ENCODE measurements at places on chromosomes 12 and 14. TPM values are rescaled to one million over a fixed set of nuclear protein-coding genes. Genes with fewer than 3 reads are reported as not detected.

The PRB2 gene
- total RNA-seq: not detected

GRCh38 chr14:53412819-53413675 is 259.9 kb upstream of the DDHD1 start:
- peak; percentile 45 for DNase-seq

- DNase-seq: no peak
Observed at GRCh38 chr12:82867762-82868500, 181.2 kb downstream of the TMTC2 start.

DNA sequence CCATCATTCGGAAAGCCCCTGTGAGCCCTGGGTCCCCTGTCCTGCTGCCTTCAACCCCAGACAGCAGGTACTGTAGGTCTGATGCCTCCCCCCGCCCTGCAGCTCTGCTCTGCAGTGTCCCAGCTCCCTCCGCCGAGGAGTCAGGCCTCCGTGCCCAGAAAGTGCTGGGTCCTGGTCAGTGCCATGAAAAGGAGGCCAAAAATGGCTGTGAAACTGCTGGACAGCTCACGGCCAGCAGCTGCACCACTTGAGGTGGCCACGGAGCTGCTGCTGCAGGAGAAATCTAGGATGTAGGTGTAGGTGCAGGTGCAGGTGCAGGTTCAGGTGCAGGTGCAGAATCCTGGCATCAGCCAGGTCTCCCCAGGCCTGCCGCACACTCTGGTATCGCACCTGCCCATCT is 196.1 kb downstream of the SLC15A4 start:
- no peak for DNase-seq

DNA sequence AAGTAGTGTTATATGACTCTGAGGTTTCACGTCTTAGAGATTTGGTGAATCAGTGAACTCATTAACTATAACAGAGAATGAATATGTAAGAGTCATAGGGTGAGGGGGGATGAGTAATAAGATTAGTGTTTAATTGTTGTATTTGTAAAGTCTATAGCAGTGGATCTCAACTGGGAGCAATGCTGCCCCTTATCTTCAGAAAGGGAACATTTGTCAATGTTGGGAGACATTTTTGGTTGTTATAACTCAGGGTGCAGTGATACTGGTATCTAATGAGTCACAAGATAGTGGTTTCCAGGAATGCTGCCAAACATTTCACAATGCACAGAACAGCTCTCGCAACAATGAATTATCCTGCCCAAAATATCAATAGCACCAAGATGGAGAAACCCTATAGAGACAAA is 1193.7 kb downstream of the GALC start:
- DNase-seq: peak; percentile 78

DNA sequence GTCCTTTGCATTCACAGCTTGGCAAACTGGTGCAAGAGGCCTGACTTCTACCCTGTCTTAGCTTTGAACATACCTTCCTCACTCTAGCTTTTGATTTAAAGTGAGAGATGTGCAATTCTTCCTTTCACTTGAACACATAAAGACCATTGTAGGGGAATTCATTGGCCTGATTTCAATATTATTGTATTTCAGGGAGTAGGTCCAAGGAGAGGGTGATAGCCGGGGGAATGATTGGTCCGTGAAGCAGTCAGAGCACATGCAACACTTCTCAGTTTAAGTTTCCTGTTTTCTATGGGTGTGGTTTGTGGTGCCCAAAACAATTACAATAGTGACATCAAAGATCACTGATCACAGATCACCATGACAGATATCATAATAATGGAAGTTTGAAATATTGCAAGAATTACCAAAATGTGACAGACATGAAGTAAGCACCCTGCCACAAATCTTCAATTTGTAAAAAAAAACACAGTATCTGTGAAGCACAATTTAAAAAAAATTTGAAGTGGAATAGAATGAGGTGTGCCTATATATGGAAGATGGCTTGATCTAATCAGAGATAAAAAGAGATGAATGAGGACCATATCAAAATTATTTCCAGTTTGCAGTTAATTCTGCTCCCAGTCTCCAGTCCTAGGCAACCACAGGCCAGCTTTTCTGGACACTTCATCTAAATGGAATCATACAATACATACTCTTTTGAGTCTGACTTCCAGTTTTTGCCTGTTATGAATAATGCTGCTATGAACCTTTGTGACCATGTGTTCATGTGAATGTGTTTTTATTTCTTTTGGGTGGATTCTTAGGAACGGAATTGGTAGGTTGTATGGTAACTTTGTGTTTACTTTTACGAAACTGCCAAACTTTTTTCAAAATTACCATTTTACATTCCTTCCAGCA is 23.2 kb downstream of the BORCS5 start:
- no peak for DNase-seq

The GNG2 gene
- total RNA-seq: 6.8 TPM

- no peak for DNase-seq
Observed at GRCh38 chr14:71482671-71483070, 449.6 kb upstream of the RGS6 start.

DNA sequence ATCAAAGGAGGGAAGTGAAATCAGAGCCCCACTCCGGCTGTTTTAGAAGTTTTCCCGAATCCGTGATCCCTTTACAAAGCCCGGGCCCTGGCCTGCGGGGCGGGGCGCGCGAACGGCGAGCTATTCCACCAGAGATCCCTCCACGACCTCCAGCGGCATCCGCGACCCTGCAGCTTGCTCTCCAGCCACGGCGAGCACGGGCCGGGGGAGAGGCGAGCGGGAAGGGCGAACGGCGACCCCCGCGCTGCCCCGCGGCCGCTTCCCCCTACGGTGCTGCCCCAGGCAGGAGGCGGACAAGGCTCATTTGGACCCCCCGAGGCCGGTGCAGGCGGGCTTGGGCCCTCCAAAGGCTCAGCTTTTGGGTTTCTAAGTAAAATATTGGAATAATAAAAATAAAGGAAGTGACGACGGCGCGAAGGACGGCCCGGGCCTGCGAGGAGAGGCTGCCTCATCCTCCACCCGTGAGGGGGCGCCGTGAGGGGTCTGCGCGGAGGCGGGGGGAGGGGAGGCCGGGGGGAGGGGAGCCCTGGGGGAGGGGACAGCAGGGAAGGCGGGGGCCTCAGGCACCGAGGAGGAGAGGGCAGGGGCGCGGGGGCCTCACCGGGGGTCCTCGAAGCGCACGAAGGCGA is 613 bp downstream of the SRSF9 start:
- no peak for DNase-seq

DNA sequence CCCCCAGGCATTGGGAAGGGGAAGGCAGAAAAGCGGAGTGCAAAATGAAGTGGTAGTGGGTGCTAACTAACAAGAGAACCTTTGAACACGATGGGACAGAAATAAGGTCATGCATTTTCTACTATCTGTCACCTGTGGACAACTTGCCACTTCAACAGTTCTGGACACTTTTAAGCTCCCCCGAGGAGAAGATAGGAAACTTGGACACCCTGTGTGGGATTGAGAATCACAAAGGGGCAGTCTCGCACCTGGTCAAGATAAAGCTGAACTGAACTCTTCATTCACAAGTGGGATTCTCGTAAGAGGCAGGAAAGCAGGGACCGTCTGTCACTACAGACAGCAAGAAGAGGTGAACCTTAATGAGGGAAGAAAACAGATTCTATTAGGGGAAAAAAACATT is 51.6 kb downstream of the EIF2S3B start:
- no peak for DNase-seq

The SRRM4 gene
- total RNA-seq: under 0.01 TPM

The BRI3BP gene
- total RNA-seq: 31.9 TPM

- DNase-seq: no peak
Observed at GRCh38 chr12:102498471-102498870, 18.1 kb upstream of the IGF1 start.

GRCh38 chr12:12539028-12539810 is 23.4 kb downstream of the DUSP16 start:
- peak; percentile 84 for DNase-seq

- DNase-seq: no peak
Observed at GRCh38 chr14:49056021-49056420, 530.2 kb downstream of the RPS29 start.

The RNF212B gene
- total RNA-seq: not detected
